H9 (cell line): ENCODE measurements at places on chromosomes 16 and 17. TPM values are rescaled to one million over a fixed set of nuclear protein-coding genes. Genes with fewer than 3 reads are reported as not detected.

SCARF1 gene
- 2.1 and 2.4 TPM in 2 replicates for total RNA-seq

CPSF4L gene
- not detected in 2 replicates for total RNA-seq

PYY gene
- 1.7 and 2.0 TPM in 2 replicates for total RNA-seq

RASL10B gene
- 15.0 and 15.9 TPM in 2 replicates for total RNA-seq

DNA sequence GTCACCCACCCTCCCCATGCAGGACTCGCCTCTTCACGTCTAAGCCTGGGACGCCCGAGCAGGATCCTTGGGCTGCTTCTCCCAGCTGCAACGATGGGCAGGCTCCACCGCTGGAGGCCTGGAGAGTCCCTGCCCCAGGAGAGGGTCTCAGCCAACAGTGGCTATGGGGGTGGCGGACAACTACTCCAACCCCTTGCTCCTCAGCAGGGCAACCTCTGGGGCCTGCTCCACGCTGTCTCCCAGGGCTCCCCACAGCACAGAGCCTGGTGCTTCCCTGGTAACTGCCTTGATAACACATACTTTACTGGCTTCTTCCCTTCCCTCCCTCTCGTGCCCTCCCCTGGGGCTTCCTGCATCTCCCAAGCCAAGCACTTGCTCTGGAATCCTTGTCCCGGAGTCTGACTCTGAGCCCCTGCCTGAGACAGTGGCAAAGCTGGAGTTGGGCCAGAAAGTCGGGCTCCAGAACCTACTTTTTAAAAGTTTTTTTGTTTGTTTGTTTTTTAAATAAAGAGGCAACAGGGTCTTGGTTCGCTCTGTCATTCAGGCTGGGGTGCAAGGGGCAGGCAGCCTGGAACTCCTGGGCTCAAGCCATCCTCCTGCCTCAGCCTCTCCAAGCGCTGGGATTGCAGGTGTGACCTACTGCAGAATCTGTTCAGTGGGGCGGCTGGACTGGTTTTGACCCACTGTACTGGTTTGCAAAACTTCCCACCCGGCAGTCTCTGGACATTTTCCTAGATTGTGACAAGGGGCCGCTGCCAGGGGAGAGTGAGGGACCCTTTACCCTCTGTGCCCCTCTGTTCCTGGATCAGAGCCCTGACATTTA, 99.4 kb downstream of the TNFRSF13B start:
- H3K36me3 ChIP-seq = no peaks in the 10 kb centered on the region
- no peak overlapping the region for H3K27ac ChIP-seq
- no peak overlapping the region for H3K4me3 ChIP-seq
- H3K4me1 ChIP-seq = no peaks in the 10 kb centered on the region
- DNase-seq = peak; percentile 26
- no peaks in the 10 kb centered on the region for H3K27me3 ChIP-seq

GRCh38 chr16:73050201-73051099, 2.5 kb upstream of the ZFHX3 start:
- peaks cover 67% of the 10 kb centered on the region for H3K27me3 ChIP-seq
- H3K4me1 ChIP-seq = peaks cover 16% of the 10 kb centered on the region
- H3K27ac ChIP-seq = no peak overlapping the region
- no peak for DNase-seq
- no peaks in the 10 kb centered on the region for H3K36me3 ChIP-seq

- no peaks in the 10 kb centered on the region for H3K36me3 ChIP-seq
- H3K4me3 ChIP-seq = no peak overlapping the region
- H3K27ac ChIP-seq = no peak overlapping the region
- H3K27me3 ChIP-seq = peaks cover 5% of the 10 kb centered on the region; the same call in 1 of the 2 replicates
These were observed 4.9 kb downstream of the FBXO39 start for GRCh38 chr17:6780886-6781285.

HAP1 gene
- 2.2 and 2.5 TPM in 2 replicates for total RNA-seq

DNA sequence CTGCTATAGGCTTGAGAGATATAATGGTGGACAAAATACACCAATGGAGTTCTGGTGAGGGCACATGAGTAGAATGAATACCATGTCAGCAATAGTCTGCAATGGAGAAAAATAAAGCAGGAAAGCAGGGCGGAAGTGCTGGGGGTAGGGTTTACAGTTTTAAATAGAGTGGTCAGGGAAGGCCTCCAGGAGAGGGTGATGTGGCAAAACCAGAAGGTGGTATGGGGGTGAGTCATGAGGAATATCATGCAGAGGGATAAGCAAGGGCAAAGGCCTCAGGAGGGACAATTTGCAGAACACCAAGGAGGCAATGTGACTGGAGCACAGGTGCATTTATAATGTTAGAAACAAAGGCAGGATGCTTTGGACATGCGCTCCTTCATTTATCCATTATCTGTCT, 102.0 kb downstream of the ITFG1 start:
- H3K27me3 ChIP-seq = no peaks in the 10 kb centered on the region
- DNase-seq = no peak
- no peak overlapping the region for H3K27ac ChIP-seq
- H3K36me3 ChIP-seq = no peaks in the 10 kb centered on the region
- no peak overlapping the region for H3K4me3 ChIP-seq

- H3K27me3 ChIP-seq = no peaks in the 10 kb centered on the region
- no peaks in the 10 kb centered on the region for H3K4me1 ChIP-seq
- H3K27ac ChIP-seq = no peak overlapping the region
- H3K36me3 ChIP-seq = no peaks in the 10 kb centered on the region
- no peak overlapping the region for H3K4me3 ChIP-seq
These were observed 255.7 kb downstream of the RBFOX3 start for GRCh38 chr17:79355165-79355564.

GPR139 gene
- total RNA-seq = 0.22 TPM in 1 of 2 replicates, not detected in the other

DNA sequence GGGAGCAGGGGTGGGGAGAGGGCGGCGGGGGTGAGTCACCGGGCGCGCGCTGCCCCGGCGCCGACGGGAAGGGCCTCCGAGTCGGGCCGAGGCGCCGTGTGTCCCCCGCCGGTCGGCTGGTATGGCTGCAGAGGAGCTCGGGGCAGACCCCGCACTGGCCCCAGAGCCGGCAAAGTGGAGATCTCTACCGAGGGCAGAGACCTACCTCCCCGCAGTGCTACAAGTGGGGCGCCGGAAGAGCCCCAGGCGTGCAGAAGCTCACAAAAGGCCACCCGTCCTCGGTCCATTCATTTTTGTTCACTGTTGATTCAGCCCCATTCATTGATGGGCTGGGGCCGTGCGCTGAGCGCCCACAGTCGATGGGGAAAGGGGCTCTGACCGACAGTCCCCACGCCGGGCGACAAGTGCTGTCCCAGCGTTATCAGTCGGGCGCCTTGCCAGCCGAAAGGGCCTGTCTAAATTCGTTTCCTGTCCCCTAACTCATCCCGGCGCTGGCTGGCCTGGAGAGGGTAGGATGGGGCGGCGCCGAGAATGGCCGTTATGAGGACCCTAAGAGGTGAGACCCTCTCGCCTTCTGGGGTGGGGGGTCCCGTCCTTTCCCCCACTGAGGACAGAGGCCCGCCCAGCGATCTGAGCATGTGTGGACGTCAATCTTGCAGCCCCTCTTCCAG, 709 bp upstream of the ENO3 start:
- H3K36me3 ChIP-seq = peaks cover 15% of the 10 kb centered on the region
- peak; percentile 78 for DNase-seq
- no peak overlapping the region for H3K27ac ChIP-seq
- peaks cover 4% of the 10 kb centered on the region; the same call in 1 of the 2 replicates for H3K4me1 ChIP-seq
- peak overlapping the region; percentile 87 for H3K4me3 ChIP-seq
- no peaks in the 10 kb centered on the region for H3K27me3 ChIP-seq

GRCh38 chr16:52756812-52757517, 210.0 kb upstream of the TOX3 start:
- H3K27ac ChIP-seq = no peak overlapping the region
- H3K36me3 ChIP-seq = no peaks in the 10 kb centered on the region
- H3K4me1 ChIP-seq = no peaks in the 10 kb centered on the region; the same call in 1 of the 2 replicates
- H3K27me3 ChIP-seq = no peaks in the 10 kb centered on the region
- no peak for DNase-seq
- H3K4me3 ChIP-seq = no peak overlapping the region

EVI2A gene
- not detected in 2 replicates for total RNA-seq

DNA sequence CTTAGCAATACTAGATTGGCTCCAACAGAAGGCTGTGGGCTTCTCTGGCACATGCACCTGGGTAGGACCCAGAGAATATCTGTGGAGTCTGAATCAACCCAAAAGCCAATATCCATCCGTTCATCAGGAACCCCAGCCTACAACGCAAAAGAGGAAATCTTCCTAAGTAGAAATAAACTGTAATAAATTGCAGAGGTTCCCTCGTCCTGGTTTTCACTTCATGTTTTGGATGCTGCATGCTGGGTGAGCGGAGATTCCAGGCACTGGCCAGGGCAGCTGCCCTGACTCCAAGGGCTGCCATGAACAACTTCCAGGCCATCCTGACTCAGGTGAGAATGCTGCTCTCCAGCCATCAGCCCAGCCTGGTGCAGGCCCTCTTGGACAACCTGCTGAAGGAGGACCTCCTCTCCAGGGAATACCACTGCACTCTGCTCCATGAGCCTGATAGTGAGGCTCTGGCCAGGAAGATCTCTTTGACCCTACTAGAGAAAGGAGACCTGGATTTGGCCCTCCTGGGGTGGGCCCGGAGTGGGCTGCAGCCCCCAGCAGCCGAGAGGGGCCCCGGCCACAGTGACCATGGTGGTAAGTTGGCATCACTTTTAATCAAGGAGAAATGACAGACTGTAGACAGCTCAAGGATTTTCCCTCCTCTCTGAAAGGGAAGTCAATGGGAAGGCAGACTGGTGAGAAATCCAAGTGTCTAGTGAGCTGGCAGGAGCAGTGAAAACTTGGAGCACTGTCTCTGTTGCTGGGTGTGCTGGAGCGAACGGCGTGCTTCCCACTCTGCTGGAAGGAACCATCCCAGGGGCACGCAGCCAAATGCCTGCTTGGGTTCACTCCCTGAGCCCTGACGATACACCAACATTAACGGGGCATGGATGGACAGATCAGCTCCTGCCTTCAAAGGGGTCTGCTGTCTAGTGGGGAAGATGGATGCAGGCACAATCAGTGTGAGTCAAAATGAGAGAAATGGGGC, 10.7 kb upstream of the CIITA start:
- no peaks in the 10 kb centered on the region for H3K36me3 ChIP-seq
- no peak for DNase-seq
- no peaks in the 10 kb centered on the region; the same call in 1 of the 2 replicates for H3K4me1 ChIP-seq
- H3K27me3 ChIP-seq = no peaks in the 10 kb centered on the region

RNU2-1 gene
- total RNA-seq = 6,078 and 6,186 TPM in 2 replicates

GRCh38 chr17:40617678-40618240, 29.9 kb downstream of the SMARCE1 start:
- H3K4me1 ChIP-seq = no peaks in the 10 kb centered on the region
- no peaks in the 10 kb centered on the region for H3K36me3 ChIP-seq
- H3K27ac ChIP-seq = no peak overlapping the region
- DNase-seq = peak; percentile 75
- H3K27me3 ChIP-seq = no peaks in the 10 kb centered on the region
- H3K4me3 ChIP-seq = no peak overlapping the region

C1QTNF8 gene
- not detected in 2 replicates for total RNA-seq

CBX1 gene
- total RNA-seq = 155 and 158 TPM in 2 replicates

DNA sequence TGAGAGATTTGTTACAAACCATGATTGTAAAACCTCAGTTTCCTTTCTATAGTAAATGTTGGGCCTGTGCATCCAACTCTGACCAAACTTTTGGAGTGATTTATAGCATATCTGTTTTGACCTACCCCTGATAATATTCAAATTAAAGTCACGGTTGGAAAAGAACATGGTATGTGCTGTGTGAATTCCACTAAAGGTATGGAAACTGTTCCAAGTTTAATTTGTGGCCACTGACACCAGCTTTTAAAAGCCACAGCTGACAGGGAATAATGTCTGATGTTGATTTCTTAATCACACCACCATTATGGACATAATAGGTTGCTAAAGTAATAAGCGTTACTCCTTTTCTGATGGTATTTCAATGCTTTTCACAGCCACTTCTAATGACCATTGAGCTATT, 1215.9 kb downstream of the CDH8 start:
- no peaks in the 10 kb centered on the region for H3K36me3 ChIP-seq
- H3K27me3 ChIP-seq = no peaks in the 10 kb centered on the region
- no peak overlapping the region for H3K4me3 ChIP-seq
- no peak for DNase-seq
- no peak overlapping the region for H3K27ac ChIP-seq
- no peaks in the 10 kb centered on the region for H3K4me1 ChIP-seq

- H3K27me3 ChIP-seq = no peaks in the 10 kb centered on the region
- H3K4me3 ChIP-seq = peak overlapping the region; percentile 93
- H3K27ac ChIP-seq = no peak overlapping the region
- H3K4me1 ChIP-seq = peaks cover 5% of the 10 kb centered on the region; the same call in 1 of the 2 replicates
- H3K36me3 ChIP-seq = no peaks in the 10 kb centered on the region
These were observed 384 bp downstream of the TMEM107 start for GRCh38 chr17:8175795-8176196.

TBC1D3D gene
- total RNA-seq = 0.29 and 0.50 TPM in 2 replicates

GRCh38 chr17:34163646-34164045, 91.4 kb upstream of the CCL2 start:
- DNase-seq = peak; percentile 75
- peaks cover 4% of the 10 kb centered on the region; the same call in 1 of the 2 replicates for H3K4me1 ChIP-seq
- no peaks in the 10 kb centered on the region for H3K36me3 ChIP-seq
- H3K27me3 ChIP-seq = no peaks in the 10 kb centered on the region

GRCh38 chr17:61352408-61352770, 47.3 kb upstream of the TBX2 start:
- no peak overlapping the region for H3K27ac ChIP-seq
- no peaks in the 10 kb centered on the region; the same call in 1 of the 2 replicates for H3K36me3 ChIP-seq
- H3K4me1 ChIP-seq = peaks cover 3% of the 10 kb centered on the region; the same call in 1 of the 2 replicates
- no peak for DNase-seq
- no peaks in the 10 kb centered on the region for H3K27me3 ChIP-seq

- H3K4me1 ChIP-seq = no peaks in the 10 kb centered on the region
- peaks cover 8% of the 10 kb centered on the region; the same call in 1 of the 2 replicates for H3K27me3 ChIP-seq
- no peaks in the 10 kb centered on the region for H3K36me3 ChIP-seq
- peak overlapping the region; percentile 80 for H3K4me3 ChIP-seq
- no peak for DNase-seq
These were observed 74.0 kb downstream of the CMC2 start for GRCh38 chr16:80932708-80933095.

CRYM gene
- total RNA-seq = 16.4 and 17.8 TPM in 2 replicates

DNA sequence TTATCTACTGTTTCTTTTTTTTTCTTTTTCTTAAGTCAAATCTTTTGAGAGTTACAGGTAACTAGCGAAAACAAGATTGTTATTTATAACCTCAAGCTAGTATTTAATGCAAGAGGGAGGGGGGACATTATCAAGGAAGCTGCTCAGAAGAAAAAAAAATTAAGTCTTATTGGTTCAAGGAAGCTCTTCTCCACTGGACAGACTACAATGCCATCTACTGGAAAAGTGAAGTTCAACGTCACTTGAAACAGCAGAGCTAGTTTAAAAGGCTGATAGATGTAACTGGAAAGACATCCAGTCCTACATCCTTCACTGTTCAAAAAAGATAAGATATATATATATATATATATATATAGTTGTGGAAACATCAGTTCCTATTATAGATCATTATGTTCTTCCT, 418.0 kb upstream of the PSMD7 start:
- peaks cover 2% of the 10 kb centered on the region; the same call in 1 of the 2 replicates for H3K4me1 ChIP-seq
- no peak overlapping the region for H3K4me3 ChIP-seq
- no peak for DNase-seq
- H3K27me3 ChIP-seq = no peaks in the 10 kb centered on the region

- no peak overlapping the region for H3K27ac ChIP-seq
- H3K36me3 ChIP-seq = no peaks in the 10 kb centered on the region; the same call in 1 of the 3 replicates
- DNase-seq = no peak
- H3K4me1 ChIP-seq = no peaks in the 10 kb centered on the region
These were observed 67.1 kb upstream of the DOC2B start for GRCh38 chr17:248337-249235.
